HS-27A (cell line): ENCODE measurements at places on chromosomes 4 and X.

DNA sequence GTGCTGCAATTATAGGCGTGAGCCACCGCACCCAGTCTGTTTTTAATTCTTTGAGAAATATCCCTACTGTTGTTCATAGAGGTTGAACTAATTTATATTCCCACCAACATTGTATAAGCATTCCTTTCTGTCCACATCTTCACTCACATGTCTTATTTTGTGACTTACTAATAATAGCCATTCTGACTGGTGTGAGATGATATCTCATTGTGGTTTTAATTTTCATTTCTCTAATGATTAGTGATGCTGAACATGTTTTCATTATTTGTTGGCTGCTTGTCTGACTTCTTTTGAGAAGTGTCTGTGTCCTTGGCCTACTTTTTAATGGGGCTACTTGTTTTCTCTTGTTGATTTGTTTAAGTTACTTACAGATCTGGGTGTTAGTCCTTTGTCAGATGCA is 310.9 kb upstream of the MAOA start:
- DNase-seq: no peak

- no peak for DNase-seq
These were observed 142.3 kb downstream of the PDGFC start for GRCh38 chr4:156829201-156829873.

DNA sequence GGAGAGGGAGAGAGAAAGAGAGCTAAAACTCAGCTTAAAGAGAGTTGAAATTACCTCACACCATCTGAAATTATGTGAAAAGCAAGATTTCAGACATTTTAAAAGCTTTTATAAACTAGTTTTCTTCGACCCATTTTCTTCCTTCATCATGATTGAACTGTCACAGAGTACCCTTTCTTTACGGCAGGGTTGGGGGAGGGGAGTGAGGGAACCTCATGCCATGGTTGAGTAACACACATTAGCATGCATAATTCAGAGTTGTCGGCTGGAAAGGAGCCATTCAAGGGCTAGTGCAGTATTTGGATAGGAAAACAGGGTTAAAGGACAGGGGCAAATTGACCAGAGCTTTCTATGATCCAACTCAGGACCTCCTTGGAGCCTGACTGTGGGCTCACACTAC is 46.2 kb downstream of the PCDH19 start:
- no peak for DNase-seq

DNA sequence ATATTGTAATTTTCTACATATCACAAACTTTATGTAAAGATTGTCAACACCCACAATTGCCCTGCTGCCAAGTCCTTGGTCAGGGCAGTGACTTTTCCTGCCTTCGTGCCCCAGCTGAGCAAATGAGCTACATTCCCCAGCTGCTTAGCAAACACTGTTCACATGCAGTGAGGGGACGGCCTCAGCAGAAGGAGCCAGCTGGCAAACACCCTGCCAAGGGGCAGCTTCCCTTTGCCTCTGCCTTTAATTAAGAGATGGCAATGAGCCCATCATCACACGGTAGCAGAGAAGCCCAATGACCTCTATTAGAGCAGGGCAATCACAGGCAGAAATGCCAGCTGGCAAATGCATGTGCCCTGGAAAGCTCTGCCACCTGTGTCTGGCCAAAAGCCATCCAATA is 253.4 kb downstream of the EPHA5 start:
- peak; percentile 5 for DNase-seq

DNA sequence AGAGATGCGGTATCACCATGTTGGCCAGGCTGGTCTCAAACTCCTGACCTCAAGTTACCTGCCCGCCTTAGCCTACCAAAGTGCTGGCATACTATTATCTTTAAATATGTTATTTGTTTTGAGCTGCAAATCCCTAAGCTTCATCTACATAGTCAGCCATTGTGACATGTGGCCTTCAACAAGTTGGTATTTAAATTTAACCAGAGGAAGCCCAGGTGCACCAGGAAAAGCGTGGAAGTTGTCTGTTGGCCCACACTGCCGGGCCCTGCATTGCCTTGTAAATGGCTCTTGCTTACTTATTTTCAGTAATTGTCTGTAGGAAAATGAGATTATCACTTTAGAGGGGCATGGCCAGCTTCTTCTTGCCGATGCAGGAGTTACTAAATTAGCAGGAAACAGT is 6.0 kb downstream of the WWC2 start:
- DNase-seq: no peak

DNA sequence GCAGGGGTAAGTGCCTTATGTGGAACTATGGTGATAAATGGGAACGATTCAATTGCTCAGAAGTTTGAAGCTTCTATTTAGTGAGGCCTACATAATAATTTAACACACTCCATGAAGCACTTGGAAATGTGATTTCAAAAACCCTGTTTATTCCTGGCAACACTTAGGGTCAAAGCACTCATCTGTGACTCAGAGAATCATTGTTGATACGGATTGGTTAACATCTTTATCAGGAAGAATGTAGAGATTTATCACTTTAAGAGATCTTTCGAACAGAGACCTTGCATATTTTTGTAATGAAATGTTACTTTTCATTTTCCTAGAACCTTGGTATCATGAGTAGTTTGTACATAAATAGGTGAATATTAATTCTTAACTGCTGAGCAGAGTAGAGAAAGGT is 269.1 kb upstream of the SLIT2 start:
- DNase-seq: peak; percentile 69

- no peak for DNase-seq
These were observed 51.2 kb upstream of the CHRNA9 start for GRCh38 chr4:40283968-40284367.

- no peak for DNase-seq
These were observed 216.5 kb downstream of the MID1IP1 start for GRCh38 chrX:39017716-39018115.

- no peak for DNase-seq
These were observed 15.4 kb downstream of the NKX6-1 start for GRCh38 chr4:84483688-84484087.

DNA sequence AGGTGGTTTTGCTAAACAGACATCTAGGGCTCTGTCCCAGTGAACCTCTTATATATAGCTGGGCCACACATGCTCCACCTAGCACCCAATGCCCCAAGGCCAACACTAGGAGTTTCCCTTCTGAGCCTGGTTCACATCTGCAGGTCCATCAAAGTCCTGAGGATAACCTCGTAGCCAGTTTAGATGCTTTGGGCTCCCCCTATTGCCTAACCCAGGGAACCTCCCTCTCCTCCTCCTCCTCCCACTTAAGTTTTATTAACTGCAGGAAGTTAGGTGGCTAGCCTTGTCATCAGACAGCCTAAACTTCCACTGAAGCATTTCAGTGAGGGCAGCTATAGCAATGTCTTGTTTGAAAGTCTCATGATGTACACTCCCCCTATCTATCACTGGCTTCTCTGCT is 88.0 kb downstream of the GUCY2F start:
- no peak for DNase-seq

DNA sequence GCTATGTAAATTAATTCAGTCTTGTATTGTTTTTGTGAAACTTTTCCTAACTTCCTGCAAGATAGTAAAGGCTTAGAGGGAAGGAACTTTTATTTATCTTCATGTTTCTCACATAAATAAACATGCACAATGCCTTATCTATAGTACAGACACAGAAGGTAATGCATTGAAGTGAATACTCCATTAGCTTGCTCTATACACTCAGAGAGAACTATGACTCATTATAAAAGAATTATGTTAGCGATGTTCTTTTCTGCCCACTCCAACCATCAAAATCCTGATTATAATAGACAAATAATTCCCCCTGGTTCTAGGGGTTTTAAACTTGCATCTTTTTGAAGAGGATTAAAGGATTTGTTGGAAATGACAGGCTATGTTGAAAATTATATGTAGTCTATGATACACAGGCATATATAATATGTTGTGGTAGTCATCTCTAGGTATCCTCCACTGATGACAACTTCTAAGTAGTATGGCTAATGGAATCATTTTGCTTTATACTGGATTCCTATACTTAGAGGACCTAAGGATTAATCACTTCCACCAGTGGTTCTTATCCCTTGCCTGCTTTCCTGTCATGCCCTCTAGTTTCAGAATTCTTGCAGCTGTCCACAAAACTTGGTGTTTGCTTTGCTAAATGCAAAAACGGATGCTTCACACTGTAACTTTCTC is 115.7 kb downstream of the NDST4 start:
- DNase-seq: no peak

GRCh38 chr4:8835521-8836365 is 35.9 kb downstream of the HMX1 start:
- DNase-seq: no peak

GRCh38 chrX:42242004-42242403 is 318.6 kb upstream of the CASK start:
- DNase-seq: no peak
